ENCODE measurements at places on chromosomes 5 and 9. TPM values are rescaled to one million over a fixed set of nuclear protein-coding genes. Genes with fewer than 3 reads are reported as not detected.

CDH6 gene
- total RNA-seq: 9.8 TPM

CBY3 gene
- not detected for total RNA-seq

GFM2 gene
- 36.7 TPM for total RNA-seq

CXCL14 gene
- 0.26 TPM for total RNA-seq

ADAMTSL2 gene
- total RNA-seq: under 0.01 TPM

CRHBP gene
- 0.17 TPM for total RNA-seq

BTF3 gene
- 207 TPM for total RNA-seq

HTR1A gene
- total RNA-seq: not detected

SLC6A7 gene
- not detected for total RNA-seq

MRPS27 gene
- 86.5 TPM for total RNA-seq

C9 gene
- total RNA-seq: under 0.01 TPM

FCN1 gene
- total RNA-seq: not detected

WHRN gene
- 0.51 TPM for total RNA-seq

PTPN3 gene
- total RNA-seq: 2.3 TPM

SYNPO gene
- total RNA-seq: 6.6 TPM

GABRP gene
- not detected for total RNA-seq

ITGA1 gene
- total RNA-seq: 12.6 TPM

EPB41L4B gene
- 1.5 TPM for total RNA-seq

ISL1 gene
- total RNA-seq: not detected

TNFAIP8 gene
- 37.7 TPM for total RNA-seq

HACD4 gene
- total RNA-seq: 12.3 TPM

BTNL3 gene
- total RNA-seq: not detected

ANKRD18B gene
- 0.17 TPM for total RNA-seq

NPR2 gene
- 47.4 TPM for total RNA-seq

DMRT3 gene
- total RNA-seq: not detected

All from fibroblast of lung (primary cell).